Esophagus squamous epithelium (tissue), 5 donors: ENCODE measurements at places on chromosomes 16 and 17.

GRCh38 chr17:17884391-17885357 lies 47.9 kb upstream of the SREBF1 start:
- no peak for DNase-seq

DNA sequence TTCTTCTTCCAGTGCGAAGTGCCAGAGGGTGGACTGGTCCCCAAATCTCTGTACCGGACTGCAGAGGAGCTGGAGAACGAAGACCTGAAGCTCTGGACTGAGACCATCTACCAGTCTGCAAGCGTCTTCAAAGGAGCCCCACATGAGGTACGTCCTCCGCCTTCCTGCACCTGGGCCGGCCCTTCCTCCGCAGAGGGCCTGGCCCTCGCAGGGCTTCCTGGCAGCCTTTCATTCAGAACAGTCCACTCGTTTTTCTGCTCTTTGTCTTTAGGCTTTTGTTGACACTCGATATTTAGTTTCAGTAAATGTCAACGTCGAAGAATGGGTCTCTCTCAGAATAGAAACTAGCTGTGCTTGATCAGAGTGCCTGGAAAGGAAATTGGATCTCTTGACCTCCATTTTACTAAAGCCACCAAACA lies 68.6 kb downstream of the SEC14L1 start:
- DNase-seq, result no peak

DNA sequence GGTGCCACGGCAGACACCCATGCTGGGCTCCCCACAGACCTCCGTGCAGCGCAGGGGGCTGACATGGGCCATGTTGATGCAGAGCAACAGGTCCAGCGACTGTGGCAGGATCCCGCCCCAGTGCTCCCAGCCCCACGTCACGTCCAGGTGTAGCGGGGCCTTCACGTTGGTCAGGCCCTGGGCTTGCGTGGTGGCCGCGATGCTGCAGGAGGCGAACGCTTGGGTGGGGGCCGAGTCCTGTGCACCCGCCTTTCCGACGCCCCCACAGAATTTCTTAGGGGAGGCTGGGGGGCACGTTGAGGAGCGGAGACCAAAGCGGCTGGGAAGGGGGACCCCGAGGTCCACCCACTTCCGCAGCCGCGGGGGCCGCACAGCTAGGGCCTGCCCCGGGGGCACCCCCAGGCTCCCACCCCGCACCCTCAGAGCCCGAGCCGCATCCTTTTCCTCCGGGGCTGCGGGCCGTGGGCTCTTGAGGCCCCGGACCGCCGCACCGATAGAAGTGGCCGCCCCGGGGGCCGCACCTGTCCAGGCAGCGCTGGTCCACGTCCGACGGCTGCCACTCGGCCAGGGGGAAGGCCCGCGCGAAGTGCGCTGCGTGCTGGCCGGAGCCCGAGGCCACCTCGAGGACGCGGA lies 416 bp downstream of the METTL26 start:
- DNase-seq, result no peak

DNA sequence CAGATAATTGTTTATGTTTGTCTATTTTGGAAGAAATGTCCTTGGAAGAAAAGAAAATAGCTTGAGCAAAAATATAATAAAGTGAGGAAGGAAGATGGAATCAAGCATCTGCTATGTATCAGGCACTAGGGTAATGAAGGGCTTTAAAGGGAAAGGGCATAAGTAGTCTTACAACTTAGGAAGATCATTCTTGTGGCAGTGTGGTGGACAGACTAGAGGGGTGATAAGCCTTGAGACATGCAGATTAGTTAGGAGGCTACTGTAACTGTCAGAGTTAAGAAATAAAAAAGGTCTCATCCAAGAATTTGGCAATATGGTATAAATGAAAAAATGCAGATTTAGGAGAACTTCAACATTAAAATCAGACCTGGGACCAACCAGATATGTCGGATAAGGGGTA lies 14.9 kb downstream of the FAM222B start:
- no peak for DNase-seq

- no peak for DNase-seq
These were observed 63.5 kb downstream of the SPACA3 start for GRCh38 chr17:33055171-33055611.

DNA sequence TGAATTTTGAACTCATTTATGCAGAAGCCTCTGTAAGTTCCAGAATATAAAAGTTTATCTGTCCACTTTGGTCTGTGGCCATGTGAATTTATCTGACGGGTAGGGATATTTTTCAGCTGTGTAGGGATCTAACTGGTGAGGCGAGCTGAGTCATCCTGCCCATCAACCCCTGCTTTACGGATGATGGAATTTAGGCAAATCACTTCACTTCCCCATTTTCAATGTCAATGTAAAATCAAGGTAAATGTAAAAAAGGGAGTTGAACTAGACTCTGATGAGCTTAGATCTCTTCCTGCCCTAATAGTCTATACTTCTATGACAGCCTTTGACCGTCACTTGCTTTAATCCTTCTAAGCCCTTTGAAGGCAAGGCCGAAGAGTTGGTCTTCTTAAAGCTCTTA lies 2.6 kb downstream of the SLC16A6 start:
- DNase-seq, result no peak

- no peak for DNase-seq
These were observed 39.2 kb downstream of the IFT140 start for GRCh38 chr16:1572673-1573072.

- no peak for DNase-seq
These were observed 4.6 kb upstream of the AKTIP start for GRCh38 chr16:53507464-53508179.

GRCh38 chr17:20122254-20122879 lies 113.2 kb downstream of the SPECC1 start:
- DNase-seq, result no peak

- no peak for DNase-seq
These were observed 404.8 kb upstream of the HSBP1 start for GRCh38 chr16:83402967-83403366.

GRCh38 chr16:87331241-87331801 lies 14.1 kb upstream of the C16orf95 start:
- no peak for DNase-seq

GRCh38 chr16:53429221-53429943 lies 4.9 kb upstream of the RBL2 start:
- DNase-seq, result no peak

GRCh38 chr17:79707931-79708891 lies 22.5 kb upstream of the ENPP7 start:
- DNase-seq, result no peak

DNA sequence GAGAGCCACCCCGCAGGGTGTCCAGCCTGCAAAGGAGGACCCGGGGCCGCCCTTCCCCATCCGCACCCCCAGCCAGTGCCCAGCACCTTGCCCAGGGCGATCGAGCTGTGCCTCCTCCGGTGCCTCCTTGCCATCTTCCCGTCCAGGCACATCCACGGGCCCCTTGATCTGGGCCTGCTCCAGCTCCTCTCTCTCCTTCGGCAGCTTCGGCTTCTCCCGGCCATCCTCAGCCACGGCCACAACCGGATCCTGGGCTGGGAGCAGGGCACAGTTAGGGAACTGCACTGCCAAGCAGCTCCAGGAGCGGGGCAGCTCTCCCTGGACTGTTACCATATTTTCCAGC lies 13.8 kb downstream of the NDUFAF8 start:
- no peak for DNase-seq

DNA sequence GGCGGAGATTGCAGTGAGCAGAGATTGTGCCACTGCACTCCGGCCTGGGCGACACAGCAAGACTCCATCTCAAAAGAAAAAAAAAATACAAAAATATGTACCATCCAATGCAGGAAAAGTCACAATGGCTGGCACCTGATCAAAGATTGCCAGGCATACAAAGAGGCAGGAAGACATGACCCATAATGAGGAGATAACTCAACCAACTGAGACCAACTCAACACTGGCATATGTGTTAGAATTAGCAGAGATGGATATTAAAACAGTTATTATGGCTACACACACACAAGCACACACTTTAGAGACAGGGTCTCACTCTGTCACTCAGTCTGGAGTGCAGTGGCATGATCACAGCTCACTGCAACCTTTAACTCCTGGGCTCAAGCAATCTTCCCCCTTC lies 10.6 kb downstream of the QRICH2 start:
- no peak for DNase-seq

- no peak for DNase-seq
These were observed 42.6 kb downstream of the TRARG1 start for GRCh38 chr17:1322014-1322428.

- DNase-seq, result no peak
These were observed 20.7 kb downstream of the PIK3R6 start for GRCh38 chr17:8846768-8847211.

DNA sequence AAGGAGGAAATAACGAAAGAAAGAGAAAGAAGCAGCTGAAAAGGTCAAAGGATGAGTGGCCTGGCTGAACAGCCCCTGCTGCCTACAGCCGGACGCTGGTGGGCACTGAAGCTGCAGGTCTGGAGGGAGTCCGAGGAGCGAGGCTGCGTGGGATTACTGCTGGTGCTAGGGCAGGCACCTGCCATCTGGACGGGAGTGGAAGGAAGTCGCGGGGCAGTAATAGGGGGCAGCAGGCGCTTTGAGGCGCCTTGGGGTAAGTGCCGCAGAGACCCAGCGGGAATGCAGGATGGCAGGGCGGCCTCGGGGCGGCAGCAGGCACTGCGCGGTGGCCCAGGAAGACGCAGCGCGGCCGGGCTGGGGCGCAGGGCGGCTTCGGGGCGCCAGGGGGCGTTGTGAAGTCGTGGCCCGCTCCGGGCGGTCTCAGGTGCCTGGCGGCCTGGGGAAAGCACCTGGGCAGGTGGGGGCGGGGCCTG lies 303 bp upstream of the SCNN1G start:
- no peak for DNase-seq

DNA sequence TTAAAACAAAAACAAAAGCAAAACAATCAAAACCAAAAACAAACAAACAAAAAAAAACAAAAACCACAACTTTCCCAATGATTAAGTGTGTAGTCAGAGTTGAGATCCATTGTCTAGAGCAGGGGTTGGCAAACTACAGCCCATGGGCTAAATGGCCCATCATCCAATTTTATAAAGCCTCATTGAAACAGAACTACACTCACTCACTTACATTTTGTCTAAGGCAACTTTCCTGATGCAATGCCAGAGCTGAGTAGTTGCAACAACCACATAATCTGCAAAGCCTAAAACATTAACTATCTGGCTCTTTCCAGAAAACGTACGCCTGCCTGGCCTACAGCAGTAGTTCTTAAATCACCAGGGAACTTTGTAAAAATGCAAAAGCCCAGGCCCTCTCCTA lies 124.1 kb downstream of the SOX9 start:
- DNase-seq, result no peak

GRCh38 chr16:84700446-84701300 lies 873 bp downstream of the USP10 start:
- no peak for DNase-seq
